ENCODE measurements at places on chromosomes 3 and 15. TPM values are rescaled to one million over a fixed set of nuclear protein-coding genes. Genes with fewer than 3 reads are reported as not detected.

The MRAS gene
- 107 TPM for total RNA-seq

The GJD2 gene
- not detected for total RNA-seq

The IL17RC gene
- 97.6 TPM for total RNA-seq

The PLS1 gene
- total RNA-seq: 1.2 TPM

The EFHB gene
- total RNA-seq: 1.6 TPM

The STRA6 gene
- total RNA-seq: not detected

The GXYLT2 gene
- 51.2 TPM for total RNA-seq

Data from omental fat pad (tissue), 4 donors.